ENCODE measurements at places on chromosomes 5 and 9. TPM values are rescaled to one million over a fixed set of nuclear protein-coding genes. Genes with fewer than 3 reads are reported as not detected.
A peak's percentile ranks its signal among the peaks of the same experiment; 100 is the strongest.

GRCh38 chr5:148825716-148826052 is 727 bp upstream of the ADRB2 start:
- DNase-seq = no peak

DNA sequence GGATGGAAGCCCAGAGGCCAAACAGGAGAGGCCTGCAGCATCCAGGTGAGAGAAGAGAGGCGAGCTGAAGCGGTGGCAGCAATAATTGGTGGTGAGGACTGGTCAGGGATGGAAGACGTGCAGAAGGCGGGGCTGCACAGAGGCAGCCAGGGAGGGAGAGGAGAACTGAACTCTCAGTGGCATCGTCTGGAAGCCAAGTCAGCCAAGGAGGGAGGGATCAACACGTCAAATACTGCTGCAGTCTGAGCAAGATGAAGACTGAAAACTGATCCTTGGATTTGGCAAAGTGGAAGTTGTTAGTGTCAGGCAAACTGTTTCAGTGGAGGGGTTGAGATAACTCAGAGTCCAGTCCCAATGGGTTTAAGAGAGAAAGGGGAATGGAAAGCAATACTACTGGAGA is 145.4 kb downstream of the CDK5RAP2 start:
- peak; percentile 24 for DNase-seq

DNA sequence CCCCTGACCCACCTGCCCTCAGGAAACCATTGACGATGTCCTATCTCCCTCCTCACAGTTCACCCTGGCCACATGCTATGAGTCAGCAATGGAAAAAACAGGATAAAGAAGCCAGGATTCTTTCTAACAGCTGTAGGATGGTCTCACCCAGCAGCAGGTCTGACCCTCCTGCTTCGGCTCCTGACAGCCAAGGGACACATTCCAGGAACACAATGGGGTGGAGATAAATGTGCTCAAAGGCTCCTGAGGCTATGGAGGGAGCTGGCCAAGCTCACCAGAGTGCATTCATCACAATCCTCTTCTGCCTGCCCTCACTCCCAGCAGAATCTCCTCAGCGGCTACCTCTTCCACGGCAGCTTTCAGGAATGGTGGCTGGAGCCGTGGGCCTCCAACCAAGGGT is 170.3 kb downstream of the PJA2 start:
- DNase-seq = peak; percentile 75

GRCh38 chr5:12095808-12096281 is 191.6 kb upstream of the CTNND2 start:
- DNase-seq = no peak

DNA sequence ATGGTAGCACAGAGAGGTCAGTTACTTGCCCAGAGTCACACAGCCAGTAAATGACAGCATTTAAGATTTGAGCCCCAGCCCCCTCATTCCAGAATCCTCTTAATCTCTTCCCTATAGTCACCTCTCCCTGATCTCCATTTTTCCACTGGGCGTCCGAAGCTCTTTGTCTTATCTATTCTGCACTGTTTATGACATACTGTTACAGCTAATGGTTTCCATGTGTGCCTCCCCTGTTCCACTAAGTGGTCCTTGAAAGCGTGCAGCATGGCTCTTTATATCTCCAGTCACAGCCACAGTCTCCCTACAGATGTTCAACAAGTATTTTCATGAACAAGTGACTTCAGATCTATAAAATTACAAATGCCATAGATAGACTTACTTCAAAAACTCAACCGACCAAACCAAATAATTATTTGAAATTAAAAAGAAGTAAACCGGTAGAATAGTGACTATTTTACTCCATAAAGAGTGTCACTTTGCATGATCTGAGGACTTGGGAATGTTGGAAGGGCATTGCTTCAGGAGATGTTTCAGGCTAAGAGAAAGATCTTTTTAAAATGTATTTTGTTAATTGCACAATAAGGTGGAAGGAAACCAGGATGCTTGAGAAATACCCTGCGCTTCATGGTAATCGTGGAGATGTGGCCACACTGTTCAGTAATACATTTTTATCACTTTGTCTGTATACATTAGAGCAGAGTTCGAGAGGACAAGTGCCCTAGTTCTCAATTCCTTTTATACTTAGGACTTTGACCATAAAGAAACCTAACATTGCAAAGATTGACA is 237.2 kb downstream of the FBXL7 start:
- no peak for DNase-seq

DNA sequence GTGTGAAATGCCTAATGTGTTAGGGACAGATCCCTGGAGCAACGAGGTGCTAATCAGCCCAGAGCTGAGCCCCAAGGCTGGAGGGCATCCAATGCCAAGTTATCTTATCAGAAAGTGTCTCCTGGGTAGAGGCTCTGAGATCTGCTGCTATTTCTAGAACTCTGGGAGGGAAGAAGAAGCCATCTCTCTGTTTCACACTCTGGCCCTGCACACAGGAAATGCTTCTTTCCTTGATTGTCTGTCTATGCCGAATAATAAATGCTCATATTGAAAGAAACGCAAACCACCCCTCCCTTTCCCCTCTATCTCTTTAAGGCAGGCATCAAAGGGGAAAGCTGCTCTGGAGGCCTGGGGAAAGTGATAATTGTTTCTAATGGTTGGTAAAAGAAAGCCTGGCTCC is 166.7 kb downstream of the PAPPA start:
- DNase-seq = peak; percentile 74

DNA sequence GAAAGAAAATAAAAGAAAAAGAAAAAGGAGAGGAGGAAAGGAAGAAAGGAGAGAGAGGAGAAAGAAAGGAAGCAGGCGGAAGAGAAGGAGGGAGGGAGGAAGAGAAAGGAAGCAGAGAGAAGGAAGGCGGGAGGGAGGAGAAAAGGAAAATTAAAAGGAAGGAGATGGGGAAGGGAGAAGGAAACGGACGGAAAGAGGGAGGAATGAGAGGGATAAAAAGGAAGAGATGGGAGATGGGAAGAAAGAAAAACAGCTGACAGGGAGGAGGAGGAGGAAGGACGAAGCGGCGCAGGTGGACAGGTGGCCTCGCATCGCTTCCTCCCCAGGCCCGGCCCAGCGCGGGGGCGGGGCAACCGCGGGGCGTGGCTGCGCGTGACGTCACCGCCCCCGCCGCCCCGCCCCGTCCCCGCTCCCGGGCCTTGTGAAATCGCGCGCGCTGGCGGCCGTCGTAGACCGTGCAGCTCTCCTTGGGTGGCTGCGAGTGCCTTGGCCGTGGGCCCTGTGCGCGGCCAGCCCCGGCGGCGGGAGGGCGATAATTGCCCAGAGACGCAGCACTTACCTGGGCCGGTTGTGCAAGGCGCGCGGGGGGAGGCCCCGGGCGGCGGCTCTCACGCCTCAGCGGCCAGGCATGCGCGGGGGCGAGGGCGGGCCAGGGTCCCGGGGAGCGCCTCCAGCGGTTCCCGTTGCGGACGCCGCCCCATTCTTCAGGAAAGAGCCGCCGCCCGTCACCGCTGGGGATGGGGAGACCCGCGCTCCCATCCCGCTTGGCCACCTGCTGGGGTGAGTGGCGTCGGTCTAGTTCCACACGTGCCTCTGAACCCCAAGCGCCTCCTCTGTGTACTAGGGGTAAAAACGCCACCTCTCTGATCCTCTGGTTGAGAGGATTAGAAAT is 49.6 kb upstream of the FOXE1 start:
- peak; percentile 90 for DNase-seq

GRCh38 chr9:37429441-37430285 is 7.2 kb downstream of the GRHPR start:
- no peak for DNase-seq

The FSTL4 gene
- 5.0 TPM for total RNA-seq

The GGTA1 gene
- not detected for total RNA-seq

The DEPDC1B gene
- total RNA-seq = 42.1 TPM

The C9orf50 gene
- total RNA-seq = not detected

The SHOC1 gene
- not detected for total RNA-seq

The FOXD4L4 gene
- 0.18 TPM for total RNA-seq

Data from endodermal cell (in vitro differentiated cells).